Airway epithelial cell (primary cell): ENCODE measurements at places on chromosomes 1 and 21. TPM values are rescaled to one million over a fixed set of nuclear protein-coding genes. Genes with fewer than 3 reads are reported as not detected.

Gene CTSK
- total RNA-seq, result 0.79 and 1.9 TPM in 2 replicates

Gene NPHS2
- total RNA-seq, result not detected in 2 replicates

Gene VTCN1
- 0.35 and 0.84 TPM in 2 replicates for total RNA-seq

Gene NVL
- total RNA-seq, result 9.6 and 15.4 TPM in 2 replicates

Gene IER5
- total RNA-seq, result 64.7 and 77.9 TPM in 2 replicates

Gene FMO2
- total RNA-seq, result not detected in 2 replicates
